ENCODE measurements at places on chromosomes 2 and 18. TPM values are rescaled to one million over a fixed set of nuclear protein-coding genes. Genes with fewer than 3 reads are reported as not detected.
A peak's percentile ranks its signal among the peaks of the same experiment; 100 is the strongest.

DNA sequence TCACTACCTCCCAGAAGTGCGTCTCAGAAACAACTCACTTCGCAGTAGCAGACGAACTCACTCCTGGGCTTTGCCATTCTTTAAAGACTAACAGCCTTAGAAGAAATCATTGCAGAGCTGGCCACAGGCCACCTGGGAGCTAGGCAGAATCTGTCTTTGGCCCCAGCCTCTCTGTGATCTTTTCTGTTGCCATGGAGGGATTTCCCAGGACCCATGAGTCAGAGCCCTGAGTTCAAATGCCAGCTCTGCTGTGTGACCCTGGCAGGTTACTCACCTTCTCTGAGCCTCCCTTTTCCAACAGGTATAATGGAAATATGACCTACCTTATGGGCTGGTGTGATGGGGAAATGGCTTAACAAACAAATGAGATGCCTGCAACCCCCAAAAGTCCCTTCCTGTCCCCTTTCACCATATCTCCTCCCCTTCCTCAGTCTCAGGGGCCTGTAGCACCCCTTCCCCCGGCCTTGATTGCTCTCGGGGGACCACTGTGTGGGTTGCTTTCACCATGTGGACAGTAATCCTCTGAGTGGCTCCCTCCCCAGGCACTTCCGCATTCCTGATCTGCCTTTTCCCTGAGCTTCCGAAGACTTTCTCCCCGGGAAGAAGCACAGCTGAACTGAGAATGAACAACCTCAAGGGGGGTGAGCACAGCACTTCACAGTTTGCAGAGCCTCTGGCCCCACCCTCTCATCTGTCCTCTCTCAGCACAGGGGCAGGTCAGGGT, 34.0 kb upstream of the SLC66A3 start:
- DNase-seq, result no peak

GRCh38 chr2:188984680-188985079, 10.5 kb downstream of the COL3A1 start:
- no peak for DNase-seq

DNA sequence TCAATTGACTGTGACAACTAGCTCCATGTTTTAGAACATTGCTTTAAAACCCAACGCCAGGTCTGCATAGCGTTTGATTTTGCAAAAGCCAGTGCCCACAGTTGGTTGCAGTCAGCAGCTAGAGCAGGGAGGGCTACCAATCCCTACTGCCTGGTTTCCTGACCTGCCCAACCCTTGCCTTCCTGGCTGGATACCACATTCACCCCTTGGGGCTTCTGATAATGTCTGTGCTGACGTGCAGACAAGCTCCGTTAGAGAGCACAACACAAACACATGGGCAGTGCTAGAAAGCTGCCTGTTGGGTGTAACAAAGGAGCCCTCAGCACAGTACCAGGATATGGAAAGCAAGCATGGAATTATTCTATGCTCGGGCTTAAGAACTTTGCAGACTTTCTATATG, 71.4 kb upstream of the THSD7B start:
- DNase-seq, result no peak

DNA sequence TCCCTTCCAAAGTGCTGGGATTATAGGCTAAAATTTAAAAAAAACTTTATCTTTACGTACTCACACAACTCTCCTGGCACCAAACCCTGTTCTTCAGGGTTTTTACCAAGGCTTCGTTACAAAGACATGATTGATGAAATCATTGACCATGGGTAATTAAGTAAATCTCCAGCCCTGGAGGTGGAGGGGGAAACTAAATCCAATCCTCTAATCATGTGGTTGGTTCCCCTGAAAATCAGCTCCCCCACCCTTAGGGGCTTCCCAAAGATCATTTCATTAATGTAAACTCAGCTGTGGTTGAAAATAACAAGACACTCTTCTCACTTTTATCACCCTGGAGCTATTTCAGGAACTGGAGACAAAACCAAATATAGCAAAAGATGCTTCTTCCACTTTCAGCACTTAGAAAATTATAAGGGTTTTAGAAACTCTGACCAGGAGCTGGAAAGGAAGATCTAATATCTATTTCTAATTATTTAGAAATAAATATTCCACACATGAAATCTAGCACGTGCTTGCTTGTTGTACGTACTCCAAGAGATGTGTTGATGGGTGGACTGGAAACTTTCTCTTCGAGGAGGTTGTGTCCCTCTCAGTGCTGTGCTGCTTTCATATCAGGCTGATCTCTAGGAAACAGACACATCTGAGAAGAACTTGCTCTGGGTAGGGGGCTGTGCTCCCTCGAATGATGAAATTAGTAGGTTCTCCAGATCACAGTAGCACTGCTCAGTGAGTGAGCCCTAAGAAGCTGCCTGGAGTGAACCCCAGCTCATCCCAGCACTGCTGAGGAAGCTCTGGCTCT, 67.2 kb downstream of the SMAD4 start:
- no peak for DNase-seq

DNA sequence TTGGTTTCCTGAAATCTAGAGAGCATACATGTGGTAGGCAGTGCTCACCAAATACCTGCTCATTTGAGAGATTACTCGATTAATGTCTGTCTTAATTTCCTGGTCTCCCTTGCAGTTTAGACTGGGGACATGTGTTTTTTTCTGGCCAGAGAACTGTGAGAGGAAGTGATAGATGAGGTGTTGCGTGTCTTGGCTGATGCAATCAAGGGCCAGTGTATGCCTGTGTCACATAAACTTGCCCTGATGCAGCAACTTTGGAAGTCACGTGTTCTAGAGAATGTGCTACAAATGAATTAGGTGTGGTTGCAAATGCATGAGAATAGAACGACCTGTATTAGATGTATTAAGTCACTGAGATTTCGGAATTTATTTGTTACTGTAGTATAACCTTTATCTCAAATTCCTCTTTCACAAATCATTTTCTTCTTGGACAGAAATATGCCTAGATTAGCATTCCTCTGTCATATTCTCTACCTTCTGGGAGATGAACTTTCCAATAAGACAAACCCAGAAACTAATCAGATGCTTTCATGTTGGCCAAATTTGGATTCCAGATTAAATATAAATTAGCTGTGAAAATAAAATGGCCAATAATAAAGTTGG, 9.9 kb upstream of the IL1A start:
- DNase-seq, result no peak

DNA sequence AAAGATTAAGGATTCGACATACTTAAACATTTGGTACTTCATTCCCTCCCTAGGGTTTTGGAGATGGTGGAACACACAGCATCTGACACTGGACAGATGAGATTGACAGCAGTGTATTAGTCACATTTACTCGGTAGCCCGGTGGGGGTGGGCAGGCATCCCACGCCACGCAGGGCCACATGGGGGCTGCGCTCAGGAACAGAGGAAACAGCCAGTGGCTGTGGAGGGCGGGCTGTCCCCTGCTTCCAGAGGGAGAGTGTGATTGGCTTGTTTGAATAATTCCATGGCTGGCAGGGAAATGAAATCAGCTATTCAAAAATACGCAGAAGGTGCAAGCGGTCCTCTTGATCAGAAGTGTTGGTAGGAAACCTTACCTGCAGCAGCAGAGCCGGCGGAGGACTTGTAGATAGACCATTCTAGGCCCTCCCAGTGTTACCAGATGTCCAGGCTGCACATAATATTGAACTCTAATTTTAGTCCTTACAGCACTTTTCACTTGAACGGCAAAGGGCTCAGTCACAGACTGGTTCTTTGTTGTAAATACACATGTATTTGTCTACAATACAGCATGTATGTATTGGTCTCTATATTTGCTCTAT, 18.5 kb upstream of the SP140L start:
- no peak for DNase-seq

DNA sequence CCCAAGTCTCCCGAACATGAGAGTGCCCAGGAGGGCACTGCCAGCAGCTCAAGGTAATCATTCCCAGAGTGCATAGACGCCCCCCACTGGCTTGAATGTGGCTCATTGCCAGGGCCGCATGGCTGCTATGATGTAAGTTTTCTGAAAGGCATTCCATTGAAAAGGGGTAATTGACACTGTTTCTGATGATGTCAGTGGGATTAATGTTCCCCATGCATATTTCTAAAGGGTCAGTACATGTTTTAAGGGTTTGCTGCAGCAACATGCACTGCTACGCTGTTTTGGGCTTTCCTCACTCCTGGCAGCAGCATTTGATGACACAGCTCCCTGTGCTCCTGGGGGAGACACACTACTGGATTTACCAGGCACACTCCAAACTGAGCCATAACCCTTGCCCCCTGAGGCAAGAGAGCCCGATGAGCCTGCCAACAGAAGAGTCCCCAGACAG, 36.7 kb downstream of the KIAA2012 start:
- no peak for DNase-seq

DNA sequence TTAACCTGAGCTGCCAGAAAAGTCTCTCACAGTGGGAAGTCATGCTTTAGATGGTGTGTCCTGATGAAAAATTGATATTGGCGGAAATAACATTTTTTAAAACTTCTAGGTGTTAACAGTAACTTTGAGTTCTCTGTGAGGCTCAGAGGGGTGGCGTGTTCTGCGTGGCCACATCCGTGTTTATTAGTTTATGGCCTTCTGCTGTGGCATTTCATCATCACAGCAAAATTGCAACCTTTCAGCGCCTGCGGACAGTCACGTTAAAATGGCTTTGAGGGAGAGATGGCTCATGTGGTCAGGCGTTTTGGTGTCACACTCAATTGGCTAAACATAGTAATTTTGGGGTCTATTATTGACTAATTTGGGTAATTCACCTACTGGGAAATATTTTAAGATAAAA, 42.4 kb downstream of the KLHL29 start:
- peak; percentile 18 for DNase-seq

DNA sequence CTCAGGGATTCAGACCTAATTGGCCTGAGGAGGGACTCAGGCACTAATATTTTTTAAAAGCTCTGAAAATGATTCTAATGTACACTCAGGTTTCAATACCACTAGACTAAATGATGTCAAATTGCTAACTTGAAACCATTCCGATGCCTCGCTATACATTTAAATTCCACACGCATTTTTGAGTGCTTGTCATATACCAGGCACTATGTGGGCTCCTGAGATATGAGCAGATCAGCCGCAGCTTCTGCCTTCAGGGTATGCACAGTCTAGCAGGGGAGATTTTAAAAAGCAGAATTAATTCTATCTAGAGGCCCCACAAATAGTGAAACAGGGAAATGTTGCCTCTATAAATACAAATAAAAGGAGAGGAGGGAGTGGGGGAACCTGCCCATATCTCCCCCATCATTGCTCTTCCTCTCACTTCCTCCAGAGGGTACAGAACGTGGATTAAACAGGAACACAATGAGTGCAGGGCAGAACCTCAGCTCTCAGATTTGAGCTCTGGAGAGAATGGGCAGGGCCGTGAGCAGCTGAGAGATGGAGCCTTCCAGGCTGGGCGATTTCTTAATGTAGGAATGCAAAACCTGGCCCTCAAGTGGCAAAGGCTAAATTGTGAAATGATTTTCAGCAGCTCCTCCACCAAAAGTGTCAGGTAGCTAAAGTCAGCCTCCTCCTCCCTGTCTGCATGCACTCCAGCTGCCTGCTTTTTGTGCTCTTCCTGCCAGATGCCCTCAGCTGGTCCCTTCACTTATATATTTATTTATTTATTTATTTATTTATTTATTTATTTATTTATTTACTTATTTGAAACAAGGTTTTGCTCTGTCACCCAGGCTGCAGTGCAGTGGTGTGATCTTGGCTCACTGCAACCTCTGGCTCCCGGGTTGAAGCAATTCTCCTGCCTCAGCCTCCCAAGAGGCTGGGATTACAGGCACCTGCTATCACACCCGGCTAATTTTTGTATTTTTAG, 24.6 kb upstream of the LBH start:
- no peak for DNase-seq

- DNase-seq, result no peak
Observed at GRCh38 chr18:38115201-38115600, 549.6 kb upstream of the CELF4 start.

GRCh38 chr2:38100328-38100727, 24.4 kb upstream of the CYP1B1 start:
- DNase-seq, result no peak

- no peak for DNase-seq
Observed at GRCh38 chr2:200353120-200353519, 46.6 kb downstream of the SPATS2L start.

DNA sequence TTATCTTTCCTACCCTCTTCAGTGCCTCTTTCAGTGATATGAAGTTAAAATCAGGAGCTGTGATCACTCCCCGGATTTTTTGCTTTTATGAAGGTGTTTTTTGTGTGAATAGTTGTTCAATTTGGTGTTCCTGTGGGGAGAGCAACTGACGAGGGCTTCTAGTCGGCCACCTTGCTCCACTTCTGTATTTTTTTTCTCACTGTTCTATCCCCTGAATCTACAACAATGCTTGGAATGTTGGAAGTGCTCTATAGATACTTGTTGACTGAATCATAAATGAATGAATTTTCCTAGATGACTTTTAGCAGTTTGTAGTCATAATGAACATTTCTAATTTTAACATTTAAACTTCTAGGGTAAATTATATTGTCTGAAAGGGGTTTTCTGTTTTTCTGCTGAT, 247.3 kb downstream of the ZNF385B start:
- DNase-seq, result no peak

- no peak for DNase-seq
Observed at GRCh38 chr2:168118733-168119514, 128.5 kb downstream of the STK39 start.

GRCh38 chr2:51619961-51620360, 588.0 kb upstream of the NRXN1 start:
- DNase-seq, result no peak

- no peak for DNase-seq
Observed at GRCh38 chr2:58195662-58196061, 45.5 kb downstream of the FANCL start.

DNA sequence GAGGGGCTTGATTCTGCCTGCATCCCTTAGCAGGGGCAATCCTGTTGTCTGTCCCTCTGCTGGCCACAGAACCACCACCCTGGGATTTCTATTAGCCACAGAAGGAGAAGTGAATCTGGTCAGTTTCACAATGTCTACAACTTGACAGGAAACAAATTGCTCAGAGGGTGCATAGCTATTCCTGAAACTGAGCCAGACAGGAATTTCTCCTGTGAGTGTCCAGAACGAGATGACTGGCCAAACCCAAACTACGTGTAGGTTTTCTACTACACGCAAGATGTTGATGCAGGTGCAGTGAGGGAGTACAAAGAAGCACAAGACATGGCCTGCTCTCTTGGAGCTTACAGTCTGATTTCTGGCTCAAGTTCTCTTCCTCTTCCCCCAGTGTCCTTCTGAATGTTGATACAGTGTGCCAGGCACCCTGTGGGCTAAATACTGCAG, 201.9 kb downstream of the CLIP4 start:
- no peak for DNase-seq

GRCh38 chr2:7467782-7468447, 550.7 kb downstream of the RNF144A start:
- no peak for DNase-seq

- DNase-seq, result no peak
Observed at GRCh38 chr2:159516241-159516758, 100.0 kb downstream of the BAZ2B start.

Gene SNED1
- total RNA-seq, result 66.7 TPM

Gene SERPINB13
- total RNA-seq, result not detected

Gene APOB
- 0.34 TPM for total RNA-seq

Gene C2orf74
- total RNA-seq, result 27.7 TPM

Gene CCDC141
- total RNA-seq, result 12.0 TPM

Gene MYO5B
- total RNA-seq, result 6.0 TPM

Gene STK11IP
- 35.1 TPM for total RNA-seq
